ENCODE measurements at places on chromosomes 1 and 21.

DNA sequence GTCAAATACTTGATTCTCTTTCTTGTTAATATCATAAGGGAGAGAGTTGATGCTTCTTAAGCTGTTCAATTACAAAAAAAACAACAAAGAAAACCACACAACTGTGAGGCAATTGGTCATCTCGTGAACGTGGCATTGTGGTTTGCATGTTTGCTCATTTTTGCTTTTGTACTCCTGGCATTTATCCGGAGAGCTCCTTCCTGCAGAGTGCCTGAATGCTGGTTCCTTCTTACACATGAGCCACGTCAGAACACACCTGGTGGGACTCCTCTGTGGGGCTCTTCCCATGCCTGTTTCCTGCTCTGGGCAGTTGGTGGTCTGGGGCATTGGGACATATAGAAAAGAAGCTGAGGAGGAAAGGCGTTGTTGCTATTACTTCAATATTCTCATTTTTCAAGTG, 25.7 kb downstream of the KCNK1 start:
- no peak for DNase-seq

- no peak for DNase-seq
These were observed 49.8 kb upstream of the SCAF4 start for GRCh38 chr21:31781737-31782136.

DNA sequence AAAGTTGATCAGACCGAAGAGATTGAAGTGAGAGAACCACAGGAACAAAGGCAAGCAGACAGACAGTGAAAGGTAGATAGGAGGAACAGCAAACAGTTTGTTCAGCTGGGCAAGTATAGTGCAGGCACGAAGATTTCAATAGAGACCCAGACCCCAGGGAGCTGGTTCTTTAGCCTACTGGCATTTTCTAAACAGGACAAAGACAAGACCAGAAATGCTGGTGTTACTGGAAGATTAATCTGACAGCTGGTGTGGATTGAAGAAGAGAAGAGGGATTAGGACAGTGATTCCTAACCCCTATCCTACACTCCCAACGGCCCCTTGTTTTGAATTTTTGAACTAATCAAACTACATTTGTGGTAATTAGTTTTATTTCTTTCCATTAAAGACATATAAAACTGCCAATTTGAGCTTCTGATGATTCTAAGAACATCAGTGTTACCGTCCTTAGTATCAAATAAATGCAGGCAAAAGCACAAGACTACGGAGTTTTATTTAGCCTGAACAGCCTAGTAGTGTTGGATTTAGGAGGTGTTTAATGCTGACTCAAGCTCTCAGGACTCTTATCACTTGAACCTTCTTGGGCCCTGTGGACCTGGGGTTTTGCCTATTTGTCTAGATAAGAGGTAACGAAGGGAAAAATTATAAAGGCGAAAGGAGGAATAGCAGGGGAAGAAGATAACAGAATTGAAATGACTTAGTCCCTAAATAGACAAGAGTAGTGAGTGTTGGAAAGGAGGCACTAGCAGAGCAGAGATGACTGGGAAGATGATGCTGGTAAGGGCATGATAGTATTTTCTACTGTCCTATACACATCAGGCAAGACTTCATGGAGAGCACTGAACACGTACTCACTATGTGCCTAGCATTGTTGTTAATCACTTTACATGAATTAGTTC, 2.0 kb downstream of the NPL start:
- DNase-seq: no peak

GRCh38 chr1:109658533-109659042, 2.7 kb downstream of the GSTM4 start:
- no peak for DNase-seq

DNA sequence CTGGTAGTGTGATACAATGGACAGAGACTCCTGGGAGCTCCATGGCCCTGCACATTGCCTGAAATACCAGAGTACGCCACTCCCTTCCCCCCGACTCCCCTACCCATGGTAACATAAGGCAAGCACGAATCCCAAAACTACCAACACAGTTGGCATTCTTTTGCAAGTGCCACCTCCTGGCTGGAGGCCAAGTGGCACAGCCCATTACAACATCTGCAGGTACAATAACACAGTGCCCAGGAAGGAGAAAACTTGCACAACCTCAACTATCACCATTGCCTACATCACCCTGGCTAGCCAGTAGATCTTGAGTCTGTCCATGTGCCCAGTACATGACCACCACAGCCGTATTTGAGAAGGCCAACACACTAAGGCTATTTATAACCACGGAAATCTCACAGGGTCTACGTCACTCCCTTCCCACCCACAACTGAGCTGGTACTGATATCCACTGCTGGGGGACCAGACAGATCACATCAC, 11.7 kb downstream of the ADAMTS1 start:
- DNase-seq: no peak

DNA sequence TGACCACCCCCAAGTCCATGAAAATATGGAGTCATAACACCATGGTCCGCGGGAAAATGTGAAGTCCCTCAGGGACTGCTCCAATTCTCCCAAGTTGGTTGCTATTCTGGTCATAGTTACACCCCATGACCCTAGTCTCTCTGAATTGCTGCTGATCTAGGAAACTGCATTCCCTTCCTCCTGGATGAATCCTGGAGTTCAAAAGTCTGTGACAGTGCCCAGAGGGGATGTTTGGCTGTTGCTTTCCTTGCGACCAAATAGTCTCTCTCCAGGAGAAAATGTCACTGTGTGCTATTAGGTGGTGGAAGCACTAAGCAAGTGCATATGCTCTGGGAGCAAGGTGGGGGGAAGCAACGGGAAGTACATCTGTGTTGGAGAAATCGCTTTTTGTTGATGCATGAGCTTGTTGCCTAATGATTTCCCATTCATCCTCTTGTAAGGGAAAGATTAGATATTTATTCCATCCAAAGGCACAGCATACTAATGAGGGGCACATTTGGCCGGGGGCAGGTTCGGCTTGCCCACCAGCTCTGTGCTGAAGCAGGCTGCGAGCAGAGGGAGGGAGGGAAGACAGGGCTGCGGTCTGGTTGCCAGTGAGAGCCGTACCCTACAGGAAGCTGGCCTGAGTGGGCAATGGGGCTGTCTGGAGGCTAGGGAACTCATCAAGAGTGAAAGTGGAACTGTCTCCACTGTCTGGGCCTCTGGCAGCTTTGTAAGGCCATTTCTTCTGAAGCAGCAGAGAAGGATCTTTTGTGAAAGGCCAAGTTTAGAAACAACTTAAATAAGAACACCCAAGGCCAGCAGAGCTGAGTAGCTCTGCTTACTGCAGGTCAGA, 27.2 kb downstream of the SYT6 start:
- DNase-seq: no peak

DNA sequence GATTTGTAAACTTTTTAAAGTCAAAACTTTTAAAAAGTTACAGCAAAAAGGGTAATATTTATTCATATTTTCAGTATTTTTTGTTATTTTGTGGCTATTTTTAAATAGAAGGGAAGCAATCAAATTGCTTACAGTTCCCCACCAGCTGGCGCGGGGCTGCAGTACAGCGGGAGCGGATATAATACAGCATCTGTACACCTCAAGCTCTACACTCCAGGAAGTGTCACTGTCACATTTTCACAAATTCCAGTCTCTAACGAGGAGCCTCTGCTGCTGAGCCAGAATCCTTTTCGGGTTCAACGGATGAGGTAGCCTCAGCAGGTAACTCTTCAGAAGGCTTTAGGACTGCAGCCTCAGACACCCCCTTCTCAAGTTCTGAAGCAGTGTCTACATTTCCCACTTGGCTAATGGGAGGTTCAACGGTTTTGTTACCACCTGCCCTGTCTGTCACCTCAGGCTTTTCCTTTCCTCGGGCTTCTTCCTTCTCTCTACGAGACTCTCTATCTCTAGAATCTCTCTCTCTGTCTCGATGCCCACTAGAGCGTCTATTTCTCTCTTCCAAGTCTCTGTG, 11.7 kb downstream of the SOD1 start:
- DNase-seq: no peak

DNA sequence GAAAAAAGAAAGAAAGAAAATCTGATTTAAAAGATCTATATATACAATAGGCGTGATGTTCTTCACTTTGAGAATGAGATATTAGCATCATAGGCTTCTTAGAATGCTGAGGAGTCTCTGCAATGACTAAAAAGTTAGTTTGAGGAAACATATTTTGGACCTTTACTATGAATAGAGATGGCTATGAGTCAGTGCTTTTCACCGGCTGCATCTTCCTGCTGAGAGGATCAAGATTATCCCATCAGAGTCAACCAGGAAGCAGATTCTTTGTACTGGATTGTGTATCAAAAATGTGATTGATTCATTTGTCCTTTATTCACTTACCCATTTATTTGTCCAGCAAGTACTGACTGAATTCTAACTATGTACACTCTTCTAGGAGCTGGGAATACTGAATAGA, 144.2 kb downstream of the KCNK2 start:
- DNase-seq: no peak

- DNase-seq: no peak
These were observed 15.7 kb downstream of the ASPM start for GRCh38 chr1:197130677-197131304.

DNA sequence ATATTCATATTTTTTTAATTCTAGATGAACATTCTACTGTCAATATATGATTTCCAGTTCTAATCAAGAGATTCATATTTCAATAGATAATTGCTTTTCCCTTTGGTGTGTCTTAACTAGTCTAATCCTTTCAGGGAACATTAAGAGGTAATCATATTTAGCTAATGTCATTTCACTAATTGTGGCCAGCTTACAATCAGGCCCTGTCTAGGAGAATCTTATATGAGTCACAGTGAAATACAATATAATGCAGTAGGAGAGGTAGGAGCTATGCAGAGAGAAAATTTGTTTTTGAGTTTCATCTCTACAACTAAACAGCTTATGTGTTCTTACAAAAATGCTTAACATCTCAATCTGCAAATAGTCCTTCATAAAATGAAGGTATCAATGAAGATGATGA, 85.9 kb downstream of the DPYD start:
- no peak for DNase-seq

- DNase-seq: no peak
These were observed 5.4 kb downstream of the FAM3B start for GRCh38 chr21:41321908-41322495.

GRCh38 chr1:8477166-8477982, 159.5 kb downstream of the SLC45A1 start:
- no peak for DNase-seq

DNA sequence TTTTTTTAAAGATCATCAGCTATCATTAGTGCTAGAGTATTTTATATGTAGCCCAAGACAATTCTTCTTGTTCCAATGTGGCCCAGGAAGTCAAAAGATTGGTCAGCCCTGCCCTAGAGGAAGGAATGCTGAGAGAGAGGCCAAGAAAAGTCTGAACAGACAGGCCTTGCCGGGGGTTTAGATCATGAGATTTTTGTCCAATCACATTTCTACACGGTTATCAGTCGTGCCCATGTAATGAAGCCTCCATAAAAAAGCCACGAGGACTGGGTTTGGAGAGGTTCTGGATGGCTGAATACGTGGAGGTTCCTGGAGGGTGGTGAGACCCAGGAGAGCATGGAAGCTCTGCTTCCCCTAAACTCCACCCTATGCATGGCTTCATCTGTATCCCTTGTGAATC, 24.3 kb upstream of the ENO1 start:
- DNase-seq: no peak

DNA sequence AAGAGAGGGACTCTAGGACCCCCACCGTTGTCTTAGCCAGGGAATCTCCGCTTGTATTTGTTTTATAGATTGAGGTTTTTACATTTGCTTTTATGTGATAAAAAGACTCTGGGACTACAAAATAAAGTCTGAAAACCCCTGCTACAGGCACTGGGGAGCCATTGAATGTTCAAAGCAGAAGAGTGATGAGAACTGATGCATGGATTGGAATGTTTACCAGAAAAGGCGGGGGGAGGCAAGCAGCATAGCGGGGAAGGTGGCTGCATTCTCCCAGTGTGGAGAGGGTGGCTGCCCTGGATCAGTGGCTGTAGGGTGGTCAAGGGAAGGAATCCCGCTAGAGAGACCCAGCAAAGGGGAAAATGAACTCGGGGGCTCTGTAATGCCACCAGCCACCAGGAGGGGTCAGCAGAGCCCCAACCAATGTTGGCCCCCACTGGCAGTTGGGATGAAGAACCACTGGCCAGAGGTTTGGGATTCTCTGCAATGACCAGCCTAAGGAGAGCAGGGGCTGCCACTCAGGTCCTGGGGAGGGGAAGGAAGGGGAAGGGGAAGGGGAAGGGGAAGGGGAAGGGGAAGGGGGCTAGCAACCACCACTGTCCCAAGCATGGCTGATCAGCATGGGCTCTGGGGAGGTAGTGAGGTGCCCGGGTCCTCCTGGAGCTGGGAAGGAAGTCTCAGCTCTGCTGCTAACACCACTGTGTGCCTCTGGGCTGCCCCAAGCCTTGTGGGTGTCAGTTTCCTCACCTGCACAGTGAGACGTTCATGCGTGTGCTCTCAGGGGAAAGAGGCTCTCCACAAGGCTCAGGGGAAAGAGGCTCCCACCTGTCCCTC, 19.2 kb upstream of the PEF1 start:
- peak; percentile 43 for DNase-seq

DNA sequence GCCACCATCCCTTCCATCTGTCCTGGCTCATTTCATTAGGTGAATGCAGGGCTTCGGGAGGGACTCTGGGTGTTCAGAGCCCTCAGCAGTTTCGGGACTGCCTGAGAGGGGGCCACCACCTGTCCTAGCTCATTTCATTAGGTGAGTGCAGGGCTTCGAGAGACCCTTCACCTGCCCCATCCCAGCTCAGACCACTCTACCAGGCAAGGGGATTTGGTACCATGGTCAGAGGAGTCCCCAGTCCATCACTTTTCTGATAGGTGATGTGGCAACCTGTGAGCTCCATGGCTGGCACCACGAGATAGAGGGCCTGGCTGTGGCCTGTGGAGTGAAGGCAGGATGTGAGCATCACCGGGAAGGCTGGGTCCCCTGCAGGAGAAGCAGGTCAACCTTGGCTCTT, 32.9 kb upstream of the KDM4A start:
- DNase-seq: no peak

DNA sequence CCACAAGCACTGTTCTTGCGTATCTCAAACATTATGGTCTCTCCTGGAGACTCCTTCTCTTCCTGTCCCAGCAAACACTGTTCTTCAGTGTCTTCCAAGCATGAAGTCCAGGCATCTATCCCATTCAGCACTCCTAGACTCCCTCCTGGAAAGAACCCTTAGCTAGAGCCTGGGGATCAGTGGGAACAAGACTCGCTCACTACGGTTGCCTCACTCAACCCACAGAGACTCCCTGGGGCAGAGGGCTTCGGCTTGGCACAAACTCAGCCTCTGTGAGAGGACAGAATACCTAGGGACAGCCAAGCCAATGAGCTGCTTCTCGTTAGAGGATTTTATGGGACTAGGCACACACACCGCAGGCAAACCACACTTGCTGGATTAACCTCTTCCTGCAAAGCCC, 86.5 kb upstream of the IPO9 start:
- DNase-seq: no peak

- no peak for DNase-seq
These were observed 33.6 kb upstream of the CAMSAP2 start for GRCh38 chr1:200704986-200705500.

DNA sequence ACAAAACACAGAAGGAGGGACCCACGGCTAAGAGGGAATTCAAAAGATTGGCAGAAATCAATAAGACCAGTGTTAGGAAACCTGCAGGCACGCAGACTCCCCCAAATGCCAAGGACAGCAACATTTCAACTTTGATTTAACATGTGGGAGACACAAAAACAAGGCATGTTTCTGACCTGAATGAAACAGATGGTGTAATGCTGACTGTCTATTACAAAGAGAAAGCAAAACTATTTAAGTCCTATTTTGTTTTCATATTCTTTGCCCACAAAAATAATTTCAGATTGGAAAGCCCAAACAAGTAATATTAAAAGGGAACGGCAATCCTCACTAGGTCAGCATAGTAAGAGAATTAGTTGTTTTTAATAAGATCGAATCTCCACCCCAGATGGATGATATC, 107.9 kb downstream of the S1PR1 start:
- no peak for DNase-seq

- DNase-seq: no peak
These were observed 508.0 kb downstream of the OMA1 start for GRCh38 chr1:58038574-58038973.

All from activated T-cell treated with anti-CD3 and anti-CD28 coated beads for 24 hours (primary cell).